Calu3 (cell line): ENCODE measurements at places on chromosomes 16 and 17. TPM values are rescaled to one million over a fixed set of nuclear protein-coding genes. Genes with fewer than 3 reads are reported as not detected.
A peak's percentile ranks its signal among the peaks of the same experiment; 100 is the strongest.

Gene TBC1D3C
- total RNA-seq, result not detected in 2 replicates

Gene TUBB3
- total RNA-seq, result 52.1 and 61.5 TPM in 2 replicates

DNA sequence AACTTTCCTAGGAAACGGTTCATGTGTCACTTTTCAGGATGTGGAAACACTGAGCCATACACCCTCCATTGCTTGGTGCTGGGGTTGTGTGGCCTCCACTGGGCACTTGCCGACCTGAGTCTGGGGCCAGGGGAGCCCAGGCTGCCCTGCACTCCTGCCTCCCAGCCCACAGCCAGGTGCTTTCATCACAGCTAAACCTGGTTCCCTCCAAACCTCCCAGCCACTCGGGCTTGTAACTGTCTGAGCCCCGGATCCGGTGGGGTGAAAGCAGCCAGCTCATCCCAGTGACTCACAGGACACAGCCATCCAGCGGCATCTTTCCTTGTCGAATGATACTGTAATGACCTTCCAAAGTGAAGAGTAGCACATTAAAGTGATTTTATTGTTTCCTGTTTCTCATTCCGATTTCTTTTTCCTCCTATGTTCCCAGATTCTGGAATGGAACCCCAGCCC, 19.8 kb downstream of the CARHSP1 start:
- DNase-seq, result no peak

Gene TENT4B
- total RNA-seq, result 21.7 and 24.4 TPM in 2 replicates

GRCh38 chr17:20092973-20093626, 83.9 kb downstream of the SPECC1 start:
- no peak for DNase-seq

- peak; percentile 14 for DNase-seq
These were observed 6.4 kb downstream of the CACNG5 start for GRCh38 chr17:66841328-66841727.
